ENCODE measurements at places on chromosomes 1 and 21. TPM values are rescaled to one million over a fixed set of nuclear protein-coding genes. Genes with fewer than 3 reads are reported as not detected.
A peak's percentile ranks its signal among the peaks of the same experiment; 100 is the strongest.

DNA sequence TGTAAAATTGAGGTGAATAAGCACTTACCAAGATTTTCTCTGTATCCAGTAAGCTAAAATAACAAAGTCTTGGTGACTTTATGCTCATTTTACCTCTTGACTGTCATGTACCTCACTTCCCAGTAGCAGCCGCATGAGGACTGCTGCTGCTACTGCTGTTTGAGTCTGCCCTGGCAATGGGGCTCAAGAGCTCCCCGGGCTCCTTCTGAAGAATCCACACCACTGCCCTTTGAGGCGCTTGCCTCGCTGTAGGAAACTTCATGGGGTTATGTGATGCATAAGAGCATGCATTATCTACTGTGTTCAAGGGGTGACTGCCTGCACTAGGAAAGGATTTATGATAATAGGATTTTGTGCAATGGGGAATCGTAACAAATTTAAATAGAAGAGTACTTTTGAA is 113.5 kb downstream of the NTNG1 start:
- H3K27me3 ChIP-seq = no peaks in the 10 kb centered on the region
- no peaks in the 10 kb centered on the region for H3K36me3 ChIP-seq
- H3K27ac ChIP-seq = no peak overlapping the region
- H3K4me3 ChIP-seq = no peak overlapping the region
- DNase-seq = no peak
- no peaks in the 10 kb centered on the region for H3K4me1 ChIP-seq

DNA sequence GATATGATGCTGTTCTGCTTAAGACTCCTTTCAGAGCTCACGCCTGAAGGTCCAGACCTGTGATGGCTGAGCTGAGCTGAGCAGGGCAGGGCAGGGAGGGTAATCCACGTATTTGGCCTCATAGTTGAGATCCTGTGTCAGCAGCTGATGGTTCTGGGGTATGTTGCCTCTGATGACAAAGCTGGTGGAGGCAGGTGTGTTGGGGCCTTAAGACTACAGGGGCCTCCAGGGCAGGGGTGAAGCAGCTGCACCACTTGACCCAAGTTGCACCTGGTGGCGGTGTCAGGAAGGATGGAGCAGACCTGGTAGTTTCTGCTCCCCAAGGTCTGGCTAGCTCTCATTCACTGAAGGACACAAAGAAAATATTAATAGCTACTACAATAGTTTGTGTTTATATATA is 57.0 kb downstream of the FCRL5 start:
- H3K36me3 ChIP-seq = no peaks in the 10 kb centered on the region
- peaks cover 2% of the 10 kb centered on the region for H3K4me1 ChIP-seq

DNA sequence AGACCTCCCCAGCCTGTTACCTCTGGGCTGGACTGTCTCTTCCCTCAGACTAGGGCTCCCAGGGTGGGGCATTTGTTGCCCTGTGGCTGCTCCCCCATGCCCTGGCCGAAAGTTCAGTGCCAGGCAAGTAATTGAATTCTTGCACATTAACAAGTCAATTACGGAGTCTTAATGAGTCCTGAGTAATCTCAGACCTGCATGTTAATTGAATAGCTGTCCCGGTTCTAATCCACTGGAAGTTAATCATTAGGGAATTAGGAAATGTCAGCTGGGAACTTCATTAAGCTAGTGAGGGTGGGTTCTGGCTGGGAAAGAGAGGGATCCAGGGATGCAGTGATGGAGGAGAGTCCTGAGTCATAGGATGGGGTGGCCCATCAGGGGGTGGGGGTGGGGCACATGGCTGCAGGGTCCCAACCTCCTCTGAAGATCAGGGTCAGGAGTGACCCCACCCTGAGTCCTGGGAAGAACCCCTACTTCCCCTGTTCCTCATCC is 47.1 kb upstream of the CSF3R start:
- H3K4me3 ChIP-seq = no peak overlapping the region
- H3K4me1 ChIP-seq = no peaks in the 10 kb centered on the region
- no peaks in the 10 kb centered on the region for H3K36me3 ChIP-seq
- H3K27ac ChIP-seq = no peak overlapping the region
- no peak for DNase-seq

GRCh38 chr1:153608742-153609584 is 4.0 kb downstream of the S100A16 start:
- H3K27ac ChIP-seq = peak overlapping the region; percentile 94
- H3K4me1 ChIP-seq = peaks cover 63% of the 10 kb centered on the region
- H3K4me3 ChIP-seq = peak overlapping the region; percentile 70
- peak; percentile 85 for DNase-seq

The GNAT2 gene
- total RNA-seq = not detected

The KRTAP13-2 gene
- total RNA-seq = not detected

The CR1 gene
- 0.56 TPM for total RNA-seq

The SPATA1 gene
- not detected for total RNA-seq

The NR1I3 gene
- total RNA-seq = not detected

DNA sequence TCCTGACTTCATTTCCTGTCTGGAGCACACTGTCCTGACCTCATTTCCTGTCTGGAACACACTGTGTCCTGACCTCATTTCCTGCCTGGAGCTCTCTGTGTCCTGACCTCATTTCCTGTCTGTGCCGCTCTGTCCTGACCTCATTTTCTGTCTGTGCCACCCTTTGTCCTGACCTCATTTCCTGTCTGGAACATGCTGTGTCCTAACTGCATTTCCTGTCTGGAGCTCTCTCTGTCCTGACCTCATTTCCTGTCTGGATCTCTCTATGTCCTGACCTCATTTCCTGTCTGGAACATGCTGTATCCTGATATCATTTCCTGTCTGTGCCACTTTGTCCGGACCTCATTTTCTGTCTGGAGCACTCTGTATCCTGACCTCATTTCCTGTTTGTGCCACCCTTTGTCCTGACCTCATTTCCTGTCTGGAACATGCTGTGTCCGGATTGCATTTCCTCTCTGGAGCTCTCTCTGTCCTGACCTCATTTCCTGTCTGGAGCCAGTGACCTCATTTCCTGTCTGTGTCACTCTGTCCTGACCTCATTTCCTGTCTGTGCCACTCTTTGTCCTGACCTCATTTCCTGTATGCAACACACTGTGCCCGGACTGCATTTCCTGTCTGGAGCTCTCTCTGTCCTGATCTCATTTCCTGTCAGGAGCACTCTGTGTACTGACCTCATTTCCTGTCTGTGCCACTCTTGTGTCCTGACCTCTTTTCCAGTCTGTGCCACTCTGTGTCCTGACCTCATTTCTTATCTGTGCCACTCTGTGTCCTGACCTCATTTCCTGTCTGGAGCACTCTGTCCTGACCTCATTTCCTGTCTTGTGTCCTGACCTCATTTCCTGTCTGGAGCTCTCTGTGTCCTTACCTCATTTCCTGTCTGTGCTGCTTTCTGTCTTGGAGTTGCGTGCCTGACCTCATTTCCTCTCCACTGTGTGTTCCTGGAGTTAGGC is 27.6 kb downstream of the SKI start:
- peaks cover 91% of the 10 kb centered on the region for H3K4me1 ChIP-seq
- peak overlapping the region; percentile 83 for H3K27ac ChIP-seq
- DNase-seq = no peak
- no peaks in the 10 kb centered on the region for H3K27me3 ChIP-seq
- no peaks in the 10 kb centered on the region for H3K36me3 ChIP-seq
